T47D (cell line): ENCODE measurements at places on chromosomes 11 and 22.
A peak's percentile ranks its signal among the peaks of the same experiment; 100 is the strongest.

- DNase-seq, result peak; percentile 67
These were observed 1.1 kb downstream of the APLP2 start for GRCh38 chr11:130070846-130071200.

- DNase-seq, result no peak
These were observed 30.5 kb upstream of the CYP2D6 start for GRCh38 chr22:42160830-42161696.

DNA sequence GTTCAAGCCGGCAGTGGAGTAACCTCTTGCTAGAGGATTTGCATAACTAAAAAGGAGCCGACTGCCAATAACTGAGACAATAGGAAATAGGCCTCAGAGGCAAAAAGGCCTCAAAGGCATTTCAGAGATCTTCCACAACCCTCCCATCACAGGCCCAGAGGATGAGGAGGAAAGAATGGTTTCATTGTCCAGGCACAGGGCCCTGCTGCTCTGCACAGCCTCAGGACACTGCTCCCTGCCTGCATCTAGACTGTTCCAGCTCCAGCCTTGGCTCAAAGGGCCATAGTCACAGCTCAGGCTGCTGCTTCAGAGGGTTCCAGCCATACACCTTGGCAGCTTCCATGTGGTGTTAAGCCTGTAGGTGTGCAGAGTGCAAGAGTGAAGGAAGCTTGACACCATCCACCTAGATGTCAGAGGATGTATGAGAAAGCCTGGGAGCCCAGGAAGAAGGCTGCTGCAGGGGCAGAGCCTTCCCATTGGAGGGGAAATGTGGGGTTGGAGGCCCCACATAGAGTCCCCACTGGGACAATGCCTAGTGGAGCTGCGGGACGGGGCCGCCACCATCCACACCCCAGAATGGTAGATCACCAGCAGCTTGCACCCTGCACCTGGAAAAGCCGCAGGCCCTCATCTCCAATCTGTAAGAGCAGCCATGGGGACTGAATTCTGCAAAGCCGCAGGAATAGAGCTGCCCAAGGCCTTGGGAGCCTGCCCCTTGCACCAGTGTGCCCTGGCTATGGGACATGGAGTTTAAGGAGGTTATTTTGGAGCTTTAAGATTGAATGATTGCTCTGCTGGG lies 8.2 kb upstream of the LRP5 start:
- DNase-seq, result no peak

GRCh38 chr22:40631925-40632324 lies 4.6 kb downstream of the MRTFA start:
- no peak for DNase-seq
